ENCODE measurements at places on chromosomes 3 and 15. TPM values are rescaled to one million over a fixed set of nuclear protein-coding genes. Genes with fewer than 3 reads are reported as not detected.

GRCh38 chr3:39327746-39328349 is 1.7 kb upstream of the CCR8 start:
- no peak for DNase-seq

DNA sequence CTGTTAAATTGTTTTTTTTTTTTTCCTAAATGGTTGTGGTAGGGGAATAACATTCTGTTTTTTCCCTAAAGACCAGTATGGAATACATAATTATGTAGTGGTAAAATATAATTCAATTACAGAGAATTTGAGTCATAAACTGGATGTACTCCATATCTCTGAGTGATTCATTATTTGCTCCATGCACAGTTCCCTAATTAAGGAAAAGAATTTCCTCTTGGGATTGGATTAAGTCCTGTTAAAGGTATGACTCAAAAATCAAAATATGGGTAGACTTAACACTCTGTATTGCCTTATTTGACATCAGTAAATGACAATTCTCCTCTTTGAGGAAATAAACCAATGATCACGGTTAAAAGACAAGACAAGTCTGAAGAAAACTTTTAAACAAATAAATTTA is 78.0 kb upstream of the KCNH8 start:
- no peak for DNase-seq

GRCh38 chr15:93770788-93771187 is 460.6 kb upstream of the MCTP2 start:
- no peak for DNase-seq

DNA sequence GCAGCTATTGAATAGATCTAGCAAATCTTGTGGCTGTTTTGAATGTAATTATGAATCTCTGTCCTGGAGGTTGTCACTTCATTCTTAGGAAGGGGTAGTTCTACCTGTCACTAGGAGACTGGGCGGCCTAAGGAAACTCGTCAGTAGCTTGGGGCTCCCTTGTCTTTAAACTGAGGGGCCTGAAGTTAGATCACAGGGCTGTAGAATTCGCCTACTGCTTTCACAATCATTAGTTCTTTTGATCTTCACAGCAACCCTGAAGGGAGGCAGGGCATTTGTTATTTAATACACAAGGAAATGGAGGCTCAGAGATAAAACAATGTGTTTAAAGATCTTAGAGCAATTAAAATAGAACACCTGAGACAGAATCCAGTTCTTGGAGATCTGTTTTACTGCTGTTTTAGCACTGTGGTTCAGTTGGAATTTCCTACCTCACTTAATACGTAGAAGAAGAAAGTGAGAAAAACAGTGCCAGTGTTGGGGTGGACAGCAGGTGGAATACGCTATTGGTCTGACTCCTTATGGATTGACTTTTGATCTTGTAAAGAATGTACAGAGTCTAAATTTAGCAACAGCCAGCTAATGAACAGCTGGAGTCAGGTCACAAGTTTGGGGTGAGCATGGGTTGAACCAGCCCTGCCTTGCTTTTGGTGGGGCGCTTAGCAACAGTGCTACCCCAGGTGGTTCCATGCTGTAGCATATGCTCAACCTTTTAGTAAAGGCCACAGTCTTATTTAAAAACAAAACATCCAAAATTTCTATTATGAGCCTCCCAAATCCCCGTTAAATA is 71.4 kb upstream of the BHLHE40 start:
- no peak for DNase-seq

Gene ARNT2
- 9.7 TPM for total RNA-seq

- DNase-seq: peak; percentile 60
Measured at GRCh38 chr15:67082007-67082536, 16.7 kb downstream of the SMAD3 start.

- DNase-seq: no peak
Measured at GRCh38 chr3:139572847-139573672, 33.5 kb upstream of the RBP1 start.

DNA sequence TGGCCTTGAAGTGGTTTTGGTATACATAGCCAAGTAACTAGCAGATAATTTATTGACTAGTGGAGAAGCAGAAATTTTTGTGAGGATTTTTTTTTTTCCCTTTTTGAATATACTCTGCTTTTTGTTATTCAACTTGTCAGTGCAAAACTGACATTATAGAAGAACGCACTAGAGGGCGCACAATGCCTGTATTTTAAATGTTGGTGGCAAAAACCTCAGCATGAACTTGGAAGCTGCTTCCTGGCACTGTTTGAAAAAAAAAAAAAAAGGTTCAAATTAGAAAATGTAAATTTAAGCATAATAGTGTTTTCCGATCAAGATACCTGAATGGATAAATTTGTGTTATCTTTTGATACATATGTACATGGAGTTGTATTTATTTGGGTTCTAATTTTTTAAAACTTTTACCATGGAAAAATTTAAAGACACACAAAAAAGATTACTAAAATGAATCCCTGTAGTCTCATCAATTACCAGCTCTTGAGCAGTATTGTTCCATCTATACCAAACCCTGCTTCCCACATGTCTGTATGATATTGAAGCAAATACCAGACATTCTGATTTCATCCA is 56.0 kb downstream of the SLC25A26 start:
- no peak for DNase-seq

- DNase-seq: no peak
Measured at GRCh38 chr3:116453666-116454346, 8.5 kb upstream of the LSAMP start.

Gene APOD
- 25.5 TPM for total RNA-seq

DNA sequence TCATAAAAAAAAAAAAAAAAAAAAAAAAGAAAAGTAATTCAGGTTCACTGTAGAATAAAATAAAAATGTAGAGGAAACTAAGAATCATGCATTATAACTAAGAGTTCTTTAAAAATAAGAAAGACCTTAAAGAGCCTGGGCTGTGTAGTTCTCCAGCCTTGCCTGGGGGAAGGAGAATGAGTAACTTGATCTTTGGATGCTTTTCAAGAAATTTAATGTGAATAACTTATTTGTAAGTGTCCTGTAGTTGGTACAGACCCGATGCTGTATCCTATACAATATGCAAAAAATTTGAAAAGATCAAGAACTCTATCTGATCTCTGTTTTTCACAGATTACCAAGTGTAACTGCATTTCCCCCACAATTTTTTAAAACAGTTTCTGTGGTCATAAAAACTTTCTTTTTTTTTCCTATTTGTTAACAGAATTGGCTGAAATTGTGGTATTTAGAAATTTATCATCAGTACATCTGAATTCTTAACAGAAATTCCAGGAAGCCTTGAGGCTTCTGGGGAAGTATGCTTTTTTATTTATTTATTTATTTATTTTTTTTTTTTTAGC is 195.3 kb downstream of the THRB start:
- no peak for DNase-seq

DNA sequence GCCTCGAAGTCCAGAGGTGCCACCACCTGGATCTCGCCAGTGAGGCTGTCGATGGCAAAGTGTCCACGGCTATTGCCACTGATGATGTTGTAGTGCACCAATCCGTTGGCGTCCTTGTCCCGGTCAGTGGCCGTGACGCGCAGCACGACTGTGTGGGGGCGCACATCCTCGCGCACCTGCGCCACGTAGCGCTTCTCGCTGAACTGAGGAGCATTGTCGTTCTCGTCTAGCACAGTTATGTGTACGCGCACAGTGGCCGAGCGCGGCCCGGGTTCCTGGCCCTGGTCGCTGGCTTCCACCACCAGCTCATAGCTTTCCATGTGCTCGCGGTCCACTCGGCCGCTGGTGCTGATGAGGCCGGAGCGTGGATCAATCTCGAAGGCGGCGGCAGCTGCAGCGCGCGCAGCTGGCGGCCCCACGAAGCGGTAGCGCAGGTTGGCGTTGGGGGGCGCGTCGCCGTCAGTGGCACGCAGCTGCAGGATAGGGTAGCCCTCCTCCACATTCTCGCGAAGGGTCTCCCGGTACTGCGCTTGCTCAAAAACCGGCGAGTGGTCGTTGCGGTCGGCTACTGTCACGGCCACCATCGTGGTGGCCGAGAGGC is 1.8 kb downstream of the CELSR3 start:
- DNase-seq: no peak

DNA sequence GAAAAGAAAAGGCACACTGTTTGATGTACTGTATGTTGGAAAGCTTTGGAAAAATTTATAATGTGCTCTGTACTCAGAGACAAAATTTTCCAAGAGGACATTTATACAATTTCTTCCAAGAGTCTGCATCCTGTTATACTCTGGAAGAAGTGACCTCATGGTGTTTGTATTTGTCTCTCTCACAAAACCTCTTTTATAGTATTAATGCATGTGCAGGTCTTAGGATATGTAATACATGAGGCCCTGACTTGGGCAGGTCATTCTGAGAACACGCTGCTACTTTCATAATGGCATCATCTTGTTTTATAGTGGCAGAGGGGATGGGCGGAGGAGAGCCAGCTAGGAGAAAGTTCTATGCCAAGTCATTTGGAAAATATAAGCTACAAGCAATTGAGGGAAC is 72.0 kb upstream of the P3H2 start:
- no peak for DNase-seq

DNA sequence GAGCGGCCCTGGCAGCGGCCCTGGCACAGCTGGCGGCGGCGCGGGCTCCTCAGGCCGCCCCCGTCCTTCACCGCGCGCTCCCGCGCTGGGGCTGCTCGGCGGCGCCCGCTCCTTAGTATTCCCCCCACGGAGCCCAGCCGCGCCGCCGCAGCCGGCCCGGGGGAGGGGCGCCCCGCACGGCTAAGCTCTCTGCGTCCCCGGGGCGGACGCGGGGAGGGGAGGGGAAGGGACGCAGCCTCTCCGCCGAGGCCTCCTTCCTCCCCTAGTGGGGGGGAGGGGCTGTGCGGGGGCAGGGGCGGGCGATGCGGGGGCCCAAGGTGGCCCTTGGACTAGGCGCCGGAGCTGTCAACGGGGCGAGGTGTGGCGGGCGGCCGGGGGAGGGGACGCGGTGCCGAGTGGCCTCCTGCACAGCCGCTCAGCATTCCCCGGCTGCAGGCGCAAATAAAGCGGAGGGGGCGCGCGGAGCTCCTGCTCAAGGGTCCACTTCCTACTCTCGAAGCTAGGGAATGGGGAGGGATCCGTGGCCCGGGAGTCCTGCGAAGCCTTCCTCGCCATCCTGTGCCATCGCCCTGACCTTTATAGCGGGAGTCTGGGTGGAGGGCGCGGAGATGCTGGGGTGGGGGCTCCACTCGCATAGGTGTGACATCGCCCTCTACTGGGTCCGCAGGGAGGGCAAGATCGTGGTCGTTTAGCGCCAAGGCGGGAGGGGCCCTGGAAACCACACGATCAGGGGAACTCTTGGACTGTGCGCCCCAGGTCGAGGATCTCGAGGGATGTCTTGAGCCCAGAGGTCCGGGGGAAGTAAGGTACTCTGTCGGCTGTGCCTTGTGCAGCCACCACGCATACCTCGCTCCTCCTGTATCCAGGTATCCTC is 22.2 kb downstream of the EPHB3 start:
- no peak for DNase-seq

Gene BDH1
- total RNA-seq: 22.0 TPM

DNA sequence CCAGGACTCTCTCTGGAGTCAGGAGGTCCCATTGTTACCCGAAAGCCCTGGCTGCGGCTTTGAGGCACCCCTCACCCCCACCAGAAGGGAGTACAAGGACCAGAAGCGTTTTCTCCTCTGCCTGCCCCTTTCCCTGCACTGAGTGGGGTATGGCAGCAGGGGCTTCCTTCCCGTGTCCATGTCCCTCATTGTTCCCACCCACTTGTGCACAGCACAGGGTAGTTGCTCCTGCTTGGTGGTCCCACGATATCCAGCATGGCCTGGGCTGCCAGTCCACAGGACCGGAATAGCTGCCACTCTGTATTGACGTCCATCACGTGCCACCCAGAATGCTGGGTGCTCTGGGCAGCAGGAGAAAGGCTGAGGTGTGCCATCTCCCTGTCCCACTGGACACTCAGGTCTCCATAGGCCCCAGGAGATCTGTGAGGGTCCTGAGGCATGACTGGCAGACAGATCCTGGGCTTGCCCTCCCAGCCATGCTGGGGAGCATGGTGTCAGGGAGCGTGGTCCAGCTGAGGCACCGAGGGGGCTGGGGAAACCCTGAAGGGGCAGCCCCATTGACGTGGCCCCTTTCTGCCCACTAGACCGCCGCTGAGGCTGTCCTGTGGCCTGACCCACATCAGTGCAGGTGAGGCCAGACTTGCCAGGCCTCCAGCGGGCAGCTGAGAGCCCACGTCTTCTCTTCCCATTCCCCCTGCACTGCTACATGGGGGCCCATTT is 45.3 kb upstream of the SEC22A start:
- no peak for DNase-seq

DNA sequence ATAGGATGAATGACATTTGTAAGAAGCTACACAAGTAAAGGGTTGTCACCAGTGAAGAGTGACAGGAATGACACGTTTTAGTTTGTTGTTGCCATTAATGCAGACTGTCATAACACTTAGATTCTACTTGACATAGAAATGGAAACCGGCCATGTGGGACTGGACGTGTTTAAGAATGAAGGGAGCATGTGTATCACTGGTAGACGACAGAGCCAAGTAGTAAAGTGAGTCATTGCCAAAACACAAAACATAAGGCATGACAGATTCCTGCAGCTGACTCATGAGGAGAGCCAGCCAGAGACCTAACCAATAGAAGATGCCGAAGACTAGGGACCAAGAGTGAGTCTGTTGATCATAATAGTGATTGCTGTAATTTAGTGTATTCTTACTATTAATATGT is 106.2 kb upstream of the PLAAT1 start:
- DNase-seq: no peak

GRCh38 chr15:65373163-65373651 is 4.6 kb downstream of the IGDCC3 start:
- no peak for DNase-seq

GRCh38 chr3:26682406-26682805 is 59.8 kb downstream of the LRRC3B start:
- no peak for DNase-seq

GRCh38 chr15:53038655-53038941 is 248.5 kb upstream of the ONECUT1 start:
- no peak for DNase-seq

DNA sequence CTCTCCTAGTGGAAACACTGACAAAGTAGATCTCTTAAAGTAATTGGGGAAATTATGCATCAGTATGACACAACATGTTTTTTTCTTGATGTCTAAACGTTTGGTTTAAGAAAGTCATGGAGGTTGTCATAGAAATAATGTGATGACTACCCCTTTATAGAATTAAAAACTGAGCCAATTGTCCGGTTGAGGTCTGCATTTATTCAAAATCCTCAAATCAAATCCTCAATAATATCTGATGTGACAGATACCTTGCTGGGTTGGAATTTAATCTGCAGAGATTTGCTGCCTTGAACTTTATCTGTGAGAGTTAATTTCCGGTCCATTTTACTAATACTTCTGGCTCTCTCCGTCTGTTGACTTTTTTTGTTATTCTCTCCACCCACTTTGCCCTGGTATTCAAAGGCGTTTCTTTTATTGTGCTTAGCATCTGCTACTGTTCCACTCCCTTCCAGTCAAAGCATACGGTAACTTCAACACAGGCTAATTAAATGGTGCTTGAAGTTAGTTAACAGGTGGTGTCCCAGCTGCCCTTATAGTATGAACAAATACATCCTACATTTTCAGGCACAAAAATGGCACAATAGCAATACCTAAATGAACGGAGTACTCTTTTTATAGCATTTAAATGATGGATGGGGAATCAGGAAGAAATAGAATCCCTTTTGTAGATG is 628.3 kb downstream of the ROBO1 start:
- no peak for DNase-seq

- no peak for DNase-seq
Measured at GRCh38 chr3:76456322-76456721, 583.6 kb upstream of the ROBO2 start.
